ENCODE measurements at places on chromosomes 2 and 18.

DNA sequence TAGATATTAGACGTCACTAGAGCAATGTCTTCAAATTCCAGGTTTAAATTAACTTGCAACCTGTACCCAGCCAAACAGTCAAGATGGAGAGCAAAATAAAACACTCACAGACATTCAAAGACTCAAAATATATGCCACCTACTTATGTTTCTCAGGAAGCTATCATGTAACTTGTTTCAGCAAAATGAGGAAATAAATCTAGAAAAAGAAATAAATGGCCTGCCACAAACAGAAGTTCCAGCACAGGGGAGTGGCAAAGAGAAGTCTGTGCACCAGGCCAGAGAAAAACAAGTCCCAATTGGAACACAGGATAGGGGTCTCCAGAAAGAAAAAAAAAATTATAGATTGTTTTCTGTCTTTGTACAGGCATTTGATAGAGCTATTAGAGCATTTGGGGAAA lies 96.7 kb downstream of the LRP2 start:
- DNase-seq, result no peak

- no peak for DNase-seq
Measured at GRCh38 chr18:26133652-26134051, at the start of gene PSMA8. TSS of gene PSMA8 (plus strand) at chr18:26133869. CDS start at chr18:26133966, 97 bp downstream.

DNA sequence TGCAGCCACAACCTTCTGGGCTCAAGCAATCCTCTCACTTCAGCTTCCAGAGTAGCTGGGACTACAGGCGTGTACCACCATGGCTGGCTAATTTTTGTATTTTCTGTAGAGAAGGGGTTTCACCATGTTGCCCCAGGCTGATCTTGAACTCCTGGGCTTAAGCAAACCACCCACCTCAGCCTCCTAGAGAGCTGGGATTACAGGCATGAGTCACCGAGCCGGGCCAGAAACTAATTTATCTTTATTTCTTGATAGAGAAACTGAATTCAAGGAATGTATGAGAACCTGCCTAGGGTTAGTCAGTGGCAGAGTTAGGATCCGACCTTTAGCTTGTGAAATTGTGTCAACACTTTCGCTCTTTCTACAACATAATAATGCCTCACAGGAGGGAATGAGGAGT lies 19.3 kb upstream of the ITGAV start:
- no peak for DNase-seq

DNA sequence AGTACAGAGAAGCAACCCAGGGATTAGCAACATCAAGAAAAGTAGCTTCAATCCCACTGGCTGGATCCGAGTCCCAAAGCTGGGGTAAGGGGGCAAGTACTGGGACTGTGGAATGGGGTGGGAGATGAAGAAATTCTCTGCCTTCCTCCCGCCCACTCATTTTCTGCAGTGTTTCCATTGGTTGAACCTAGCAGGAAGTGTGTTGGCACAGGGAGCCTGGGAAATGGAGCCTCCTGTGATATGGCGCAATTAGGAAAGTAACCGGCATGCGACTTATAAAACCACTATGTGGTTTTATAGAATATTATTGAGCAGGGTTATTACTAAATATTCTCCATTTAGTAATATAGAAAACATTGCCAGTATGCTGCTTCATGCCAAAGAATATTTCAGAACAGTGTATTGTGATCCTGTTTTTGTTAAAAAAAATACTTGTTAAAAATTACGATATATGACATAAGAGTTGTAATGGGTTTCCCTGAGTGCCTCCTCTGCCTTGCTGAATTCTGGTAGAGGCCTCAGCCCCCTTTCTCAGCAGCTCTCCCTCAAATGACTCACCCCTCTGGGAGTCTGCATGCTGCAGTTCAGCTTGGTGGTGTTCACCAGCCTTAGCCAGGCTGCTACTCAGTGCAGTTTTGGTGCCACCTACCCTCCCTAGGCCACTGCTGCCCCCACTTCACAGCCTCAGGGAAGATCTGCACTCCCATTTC lies 60.5 kb downstream of the HK2 start:
- DNase-seq, result no peak

GRCh38 chr18:46672062-46672970 lies 15.3 kb upstream of the LOXHD1 start:
- no peak for DNase-seq

- no peak for DNase-seq
Measured at GRCh38 chr2:98892871-98893270, 43.2 kb downstream of the CRACDL start.

Measured in NCI-H1436 (cell line).